Activated naive CD4-positive, alpha-beta T cell treated with anti-CD3 and anti-CD28 coated beads, Interleukin-2, amount 50 U/mL, for 72 hours (primary cell): ENCODE measurements at places on chromosomes 6 and 20. TPM values are rescaled to one million over a fixed set of nuclear protein-coding genes. Genes with fewer than 3 reads are reported as not detected.

LHFPL5 gene
- not detected for total RNA-seq

AGER gene
- 21.6 TPM for total RNA-seq

- DNase-seq = no peak
Measured at GRCh38 chr6:109793021-109793420, 101.9 kb downstream of the FIG4 start.

GRCh38 chr20:25283221-25283951, 35.5 kb downstream of the PYGB start:
- DNase-seq = no peak

DNA sequence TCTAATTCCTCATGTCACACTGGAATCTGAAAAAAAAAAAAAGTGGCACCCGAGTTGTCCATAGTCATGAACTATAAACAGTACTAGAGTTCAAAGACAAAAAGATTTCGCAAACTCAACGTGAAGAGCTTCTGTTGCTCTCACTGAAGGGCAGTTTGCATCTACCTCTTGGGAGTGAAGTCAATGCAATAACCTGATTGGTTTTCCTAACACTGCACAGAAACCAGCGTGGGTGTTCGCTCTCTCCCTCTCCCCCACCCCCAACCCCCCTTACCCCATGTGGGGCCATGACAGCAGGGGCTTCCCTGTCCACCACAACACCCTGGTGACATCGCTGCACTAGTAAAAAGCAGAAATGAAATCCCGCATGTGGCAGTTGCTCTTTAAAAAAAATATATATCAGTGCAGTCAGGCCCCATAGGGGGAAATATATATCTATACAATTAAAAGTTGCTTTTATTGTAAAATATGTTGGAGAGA, 66.9 kb downstream of the GMPR start:
- DNase-seq = no peak

GRCh38 chr20:33158637-33159385, 9.1 kb upstream of the BPIFA2 start:
- no peak for DNase-seq

DNA sequence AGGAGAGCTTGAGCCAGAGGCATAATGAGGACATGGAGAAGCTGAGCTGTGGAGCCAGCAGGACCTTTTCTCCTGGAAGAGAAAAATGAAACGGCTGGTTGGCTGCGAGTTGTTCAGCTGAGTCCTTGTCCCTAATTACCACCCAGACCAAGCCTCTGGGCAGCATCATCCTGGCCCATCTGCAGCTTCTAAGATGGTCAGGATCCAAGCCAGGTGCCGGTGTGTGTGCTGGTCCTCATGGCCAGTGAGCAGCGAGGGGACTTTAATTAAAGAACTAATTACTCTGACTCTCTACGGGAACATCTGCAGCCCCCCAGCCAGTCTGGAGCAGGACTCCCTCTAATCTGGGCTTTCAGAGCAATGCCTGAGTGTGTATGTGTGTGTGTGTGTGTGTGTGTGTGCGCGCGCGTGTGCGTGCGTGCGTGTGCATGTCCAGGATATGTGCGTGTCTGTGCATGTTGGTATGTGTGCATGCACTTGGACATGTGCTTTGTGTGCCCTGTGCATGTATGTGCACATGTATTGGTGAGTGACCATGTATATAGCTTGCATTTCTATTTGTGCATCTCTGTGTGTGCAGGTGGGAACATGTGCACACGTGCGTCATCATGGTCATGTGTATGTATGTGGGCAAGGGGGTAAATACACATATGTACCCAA, 173.9 kb downstream of the DHX35 start:
- no peak for DNase-seq
